ENCODE measurements at places on chromosomes 6 and 20. TPM values are rescaled to one million over a fixed set of nuclear protein-coding genes. Genes with fewer than 3 reads are reported as not detected.

DNA sequence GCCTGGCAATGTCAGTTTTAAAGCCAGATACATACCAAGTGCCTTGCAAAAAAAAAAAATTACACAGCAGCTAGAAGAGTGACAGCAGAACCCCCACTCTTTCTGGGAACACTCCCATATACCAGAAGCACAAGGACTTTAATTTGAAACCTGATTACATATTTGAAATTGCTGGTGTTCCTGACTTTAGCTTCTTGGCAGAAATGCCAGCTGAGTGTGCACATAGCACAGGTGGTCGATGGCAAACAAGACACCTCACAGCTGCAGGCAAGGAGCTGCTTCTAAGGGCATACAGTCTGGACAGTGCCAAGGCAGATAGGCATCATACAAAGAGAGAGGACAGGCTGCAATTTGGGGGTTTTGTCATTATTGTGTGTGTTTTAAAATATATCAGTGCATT lies 150.7 kb upstream of the SGK1 start:
- no peaks in the 10 kb centered on the region for H3K4me1 ChIP-seq
- DNase-seq: no peak
- H3K36me3 ChIP-seq: no peaks in the 10 kb centered on the region
- no peak overlapping the region for H3K27ac ChIP-seq

DNA sequence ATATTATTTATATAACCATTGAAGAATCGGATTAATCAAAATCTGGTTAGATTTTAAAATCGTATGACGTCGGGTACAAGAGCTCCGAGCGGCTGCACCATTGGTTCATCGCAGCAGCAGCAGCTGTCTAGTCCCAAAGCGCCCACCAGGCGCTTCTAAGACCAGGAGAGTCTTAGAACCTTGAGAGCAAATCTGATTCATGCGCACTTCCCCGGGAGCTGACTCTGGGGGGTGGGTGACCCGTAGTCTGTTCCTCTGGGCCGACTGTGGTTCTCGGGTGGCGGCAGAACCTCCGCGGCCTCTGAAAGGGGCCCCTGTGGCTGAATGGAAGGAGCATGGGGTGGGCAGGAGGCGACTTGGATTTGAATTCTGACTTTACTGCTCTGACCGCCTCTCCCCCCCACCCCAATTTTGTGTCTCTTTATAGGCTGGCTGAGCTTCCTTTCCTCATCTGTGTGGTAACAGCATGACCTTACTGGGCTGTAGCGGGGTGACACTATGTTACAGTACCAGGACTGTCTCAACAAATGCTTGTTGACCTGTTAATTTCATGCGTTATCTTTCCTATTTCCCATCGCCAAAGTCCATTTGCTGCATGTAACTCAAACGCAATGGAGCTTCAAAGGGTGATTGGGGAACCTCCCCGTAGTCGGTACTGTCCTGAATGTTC lies 119.7 kb downstream of the RTN4IP1 start:
- peaks cover 42% of the 10 kb centered on the region for H3K4me1 ChIP-seq
- peak overlapping the region; percentile 93 for H3K27ac ChIP-seq
- peak; percentile 58 for DNase-seq
- peak overlapping the region; percentile 81 for H3K4me3 ChIP-seq
- H3K36me3 ChIP-seq: peaks cover 10% of the 10 kb centered on the region
- peaks cover 10% of the 10 kb centered on the region for H3K27me3 ChIP-seq

Gene LGSN
- total RNA-seq: not detected

Gene MAS1
- not detected for total RNA-seq

DNA sequence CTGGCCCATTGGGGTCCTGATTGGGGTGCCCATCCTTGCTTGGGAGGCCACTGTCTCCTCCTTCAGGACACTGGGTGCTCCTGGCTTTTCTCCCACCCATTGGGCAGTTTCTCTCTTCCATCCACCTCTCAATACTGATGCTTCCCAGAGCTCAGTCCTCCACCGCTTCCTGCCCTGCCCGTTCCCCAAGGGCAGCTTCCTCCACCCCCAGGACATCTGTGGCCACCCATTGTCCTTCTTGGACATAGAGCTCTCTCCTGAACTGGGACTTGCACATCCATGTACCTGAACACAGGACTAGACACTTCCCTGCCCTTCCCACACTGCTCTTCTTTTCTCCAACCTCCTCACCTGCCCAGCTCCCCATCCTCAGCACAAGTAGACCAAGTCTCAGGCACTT lies 69.4 kb upstream of the NNAT start:
- H3K27ac ChIP-seq: no peak overlapping the region
- peaks cover 5% of the 10 kb centered on the region for H3K27me3 ChIP-seq
- no peaks in the 10 kb centered on the region for H3K36me3 ChIP-seq
- no peak overlapping the region for H3K4me3 ChIP-seq
- H3K4me1 ChIP-seq: no peaks in the 10 kb centered on the region

Gene CST2
- not detected for total RNA-seq

GRCh38 chr6:51768087-51768486 lies 319.3 kb downstream of the PKHD1 start:
- DNase-seq: no peak
- no peaks in the 10 kb centered on the region for H3K36me3 ChIP-seq
- H3K4me1 ChIP-seq: no peaks in the 10 kb centered on the region
- H3K27me3 ChIP-seq: no peaks in the 10 kb centered on the region
- H3K27ac ChIP-seq: no peak overlapping the region

Gene CGA
- total RNA-seq: not detected

Data from activated CD8-positive, alpha-beta T cell treated with anti-CD3 and anti-CD28 coated beads, Interleukin-2, amount 10 ng/mL, durations not matched to agents 7 days and 5 days (primary cell).